D721Med (cell line): ENCODE measurements at places on chromosomes 1 and 21.
A peak's percentile ranks its signal among the peaks of the same experiment; 100 is the strongest.

DNA sequence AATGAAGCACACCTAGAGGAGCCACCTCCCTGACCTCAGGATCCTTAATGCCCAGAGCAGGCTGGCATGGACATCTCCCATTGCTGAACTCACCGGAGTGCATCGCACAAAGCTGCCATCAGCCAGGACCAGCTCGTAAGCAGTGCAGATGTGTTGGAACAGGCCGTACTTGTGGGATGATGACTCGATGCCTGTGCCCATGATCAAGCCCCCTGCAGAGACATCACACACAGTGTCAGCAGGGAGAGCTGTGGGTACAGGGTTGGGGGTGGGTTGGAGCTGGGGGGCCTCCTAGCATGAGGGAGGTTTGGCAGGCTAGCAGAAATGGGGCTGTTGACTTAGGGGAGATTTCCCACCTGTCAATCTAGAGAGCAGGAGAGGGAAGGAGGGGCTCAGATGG lies 12.0 kb downstream of the DHCR24 start:
- DNase-seq = no peak

DNA sequence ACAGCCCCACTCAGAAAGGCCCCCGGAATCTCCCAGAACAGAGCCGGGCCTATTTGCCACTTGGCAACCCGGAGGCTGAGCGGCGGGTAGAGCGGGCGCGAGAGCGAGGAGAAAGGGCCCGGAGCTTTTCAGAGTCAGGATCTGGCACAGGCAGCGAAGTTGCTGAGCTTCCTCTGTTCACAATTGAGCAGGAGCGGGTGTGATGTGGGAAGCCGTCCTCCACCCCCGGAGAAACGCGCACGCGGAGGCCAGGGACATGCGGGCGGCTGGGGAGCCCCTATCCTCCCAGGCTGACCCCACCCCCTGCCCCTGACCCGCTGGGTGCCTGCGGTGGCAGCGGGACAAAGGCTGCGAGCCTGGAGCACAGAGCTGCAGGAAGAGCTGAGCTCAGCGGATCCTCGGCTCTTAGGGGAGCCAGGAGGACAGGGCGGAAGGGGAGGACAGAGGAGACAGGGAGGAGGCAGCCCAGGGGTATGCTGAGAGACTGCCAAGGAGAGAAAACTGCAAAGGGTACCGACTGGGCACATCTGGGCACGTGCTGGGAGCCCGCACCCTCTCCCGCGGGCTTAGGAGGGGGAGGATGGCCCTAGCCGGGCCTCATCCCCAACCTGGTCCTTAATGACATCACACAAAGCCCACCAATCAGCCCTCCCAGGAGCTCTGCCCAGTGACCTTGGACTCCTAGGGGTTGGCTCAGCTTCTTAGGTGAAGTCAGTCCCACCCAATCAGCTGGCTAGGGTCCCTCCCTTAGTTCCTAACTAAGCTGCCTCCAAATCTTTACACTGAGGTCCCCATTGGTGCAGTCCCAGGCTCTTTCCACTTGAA lies 9.3 kb downstream of the KIF21B start:
- peak; percentile 75 for DNase-seq

GRCh38 chr1:22111115-22111514 lies 31.8 kb downstream of the WNT4 start:
- DNase-seq = no peak

DNA sequence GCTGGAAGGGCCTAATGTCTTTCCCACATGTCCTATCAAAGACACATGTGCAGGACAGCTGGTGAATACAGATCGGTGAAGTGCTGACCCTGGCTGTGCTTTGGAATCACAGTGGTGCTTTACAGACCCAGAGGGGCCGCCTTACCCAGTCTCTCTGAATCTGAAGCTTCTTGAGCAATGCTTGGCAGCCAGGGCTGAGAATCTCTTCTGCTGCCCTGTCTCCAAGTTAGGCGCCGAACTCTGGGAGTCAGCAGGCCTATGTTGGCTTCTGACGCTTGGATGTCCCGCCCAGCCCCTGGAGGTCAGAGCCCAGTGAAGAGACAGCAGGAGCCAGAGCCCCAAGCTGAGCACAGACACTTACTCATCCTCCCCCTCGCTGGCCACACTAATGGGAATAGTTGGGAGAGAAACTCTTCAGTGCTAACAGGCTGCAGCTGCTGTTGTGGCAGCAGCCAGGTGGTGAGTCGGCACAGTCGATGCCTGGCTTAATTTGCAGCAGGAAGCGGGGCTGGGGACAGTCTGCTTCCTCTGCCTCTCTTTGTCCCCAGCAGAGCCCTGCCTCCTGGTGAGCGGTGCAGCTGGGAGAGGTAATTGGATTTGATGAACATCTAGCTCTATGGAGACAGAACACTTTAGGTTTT lies 68.1 kb downstream of the URB2 start:
- no peak for DNase-seq

- DNase-seq = no peak
These were observed 89.9 kb upstream of the CXADR start for GRCh38 chr21:17422931-17423330.

- no peak for DNase-seq
These were observed 251.1 kb upstream of the JUN start for GRCh38 chr1:59034925-59035324.

- no peak for DNase-seq
These were observed 100.0 kb upstream of the ADAR start for GRCh38 chr1:154707901-154708463.

- DNase-seq = no peak
These were observed 339.0 kb downstream of the PLPP3 start for GRCh38 chr1:56240400-56240799.

DNA sequence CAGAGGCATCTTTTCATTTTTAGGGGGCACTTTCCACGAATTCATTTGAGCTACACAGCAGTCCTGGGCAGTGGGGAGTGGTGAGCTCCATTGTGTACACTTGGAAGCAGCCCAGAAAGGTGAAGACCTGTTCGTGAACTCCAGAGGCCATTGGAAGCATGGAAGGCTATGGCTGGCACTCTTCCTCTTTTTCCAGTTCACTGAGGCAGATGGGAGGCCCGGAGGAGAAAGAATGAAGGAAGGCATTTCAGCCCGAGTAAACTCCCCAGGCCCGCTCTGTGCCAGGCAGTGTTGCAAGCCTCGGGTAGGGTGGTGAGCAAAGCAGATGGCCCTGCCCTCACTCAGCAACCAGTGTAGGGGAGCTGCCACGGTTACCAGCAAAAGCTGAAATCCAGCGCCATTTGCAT lies 673 bp upstream of the DHCR24 start:
- no peak for DNase-seq

DNA sequence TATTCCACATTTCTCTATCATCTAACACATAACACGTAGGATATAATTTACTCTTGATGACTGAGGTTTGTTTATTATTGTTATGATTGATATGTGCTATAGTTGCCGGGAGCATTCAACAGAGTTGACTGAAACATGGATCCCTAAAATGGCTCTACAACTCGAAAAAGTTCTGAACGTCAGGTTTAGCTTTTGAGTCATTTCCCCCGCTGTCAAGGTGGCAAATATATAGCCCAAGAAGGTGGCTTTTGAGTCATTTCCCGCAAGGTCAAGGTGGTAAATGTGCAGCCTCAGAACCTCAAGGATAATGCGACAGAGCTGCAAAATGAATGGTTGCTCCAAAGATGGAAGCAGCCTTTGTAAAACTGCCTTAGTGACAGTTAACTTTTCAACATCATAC lies 104.0 kb downstream of the NIBAN1 start:
- no peak for DNase-seq

DNA sequence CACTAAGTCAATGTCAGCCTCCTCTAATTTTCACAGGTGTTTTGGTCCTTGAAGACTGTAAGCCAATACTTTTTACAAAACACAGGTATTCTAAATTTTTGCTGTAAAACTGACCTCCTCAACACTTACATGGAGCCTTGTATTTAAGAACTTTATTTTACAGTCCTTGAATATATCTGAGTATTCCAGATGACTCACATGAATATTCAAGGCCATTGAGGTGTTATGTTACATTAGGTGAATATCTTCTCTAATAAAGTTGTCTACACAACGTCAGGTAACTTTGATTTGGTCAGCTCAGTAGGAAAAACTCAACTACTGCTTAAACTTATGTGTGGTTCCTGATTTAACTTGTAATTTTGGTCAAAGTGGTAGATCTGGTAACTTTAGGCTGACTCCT lies 254.2 kb downstream of the OLFM3 start:
- DNase-seq = no peak

- no peak for DNase-seq
These were observed 66.3 kb upstream of the SSX2IP start for GRCh38 chr1:84756455-84757082.
